Pericardium fibroblast (primary cell): ENCODE measurements at places on chromosomes 16 and 17. TPM values are rescaled to one million over a fixed set of nuclear protein-coding genes. Genes with fewer than 3 reads are reported as not detected.

The NUDT16L1 gene
- 22.4 and 24.9 TPM in 2 replicates for total RNA-seq

The PLD6 gene
- total RNA-seq = 2.1 and 2.5 TPM in 2 replicates

The CLDN6 gene
- total RNA-seq = 0.12 and 0.51 TPM in 2 replicates

The C1QTNF1 gene
- total RNA-seq = 36.3 and 210 TPM in 2 replicates

The TBC1D3C gene
- total RNA-seq = 2.6 TPM in 1 of 2 replicates, not detected in the other

The CD300LG gene
- total RNA-seq = not detected in 2 replicates

The DUS1L gene
- 30.2 and 57.8 TPM in 2 replicates for total RNA-seq

The HES7 gene
- 0.26 and 0.35 TPM in 2 replicates for total RNA-seq

The PMM2 gene
- 30.0 and 38.1 TPM in 2 replicates for total RNA-seq

The TP53TG3F gene
- total RNA-seq = not detected in 2 replicates

The GDPD3 gene
- 0.47 and 1.2 TPM in 2 replicates for total RNA-seq

The SLC12A4 gene
- total RNA-seq = 29.1 and 50.4 TPM in 2 replicates

The ARL17A gene
- total RNA-seq = 4.1 and 5.1 TPM in 2 replicates

The MYO15A gene
- 0.12 and 3.0 TPM in 2 replicates for total RNA-seq

The ZNF385C gene
- 0.60 TPM in 1 of 2 replicates, not detected in the other for total RNA-seq

The SERPINF2 gene
- total RNA-seq = 0.35 and 1.9 TPM in 2 replicates

The TMEM208 gene
- total RNA-seq = 33.2 and 34.3 TPM in 2 replicates

The TMEM98 gene
- total RNA-seq = 110 and 131 TPM in 2 replicates

The C17orf107 gene
- 3.8 and 5.4 TPM in 2 replicates for total RNA-seq

The AFMID gene
- total RNA-seq = 40.3 and 52.4 TPM in 2 replicates

The KLHL10 gene
- 0.23 TPM in 1 of 2 replicates, not detected in the other for total RNA-seq

The CEP295NL gene
- 0.09 and 0.23 TPM in 2 replicates for total RNA-seq

The KIF19 gene
- total RNA-seq = not detected in 2 replicates

The DNAH9 gene
- not detected in 2 replicates for total RNA-seq

The DLX3 gene
- total RNA-seq = not detected in 2 replicates

The TNRC6A gene
- total RNA-seq = 34.9 and 37.7 TPM in 2 replicates

The EPN2 gene
- total RNA-seq = 18.4 and 21.0 TPM in 2 replicates

The CACNG1 gene
- total RNA-seq = 0.51 TPM in 1 of 2 replicates, not detected in the other

The OTOA gene
- total RNA-seq = not detected in 2 replicates

The NUTF2 gene
- 193 and 272 TPM in 2 replicates for total RNA-seq

The SCPEP1 gene
- 57.3 and 85.4 TPM in 2 replicates for total RNA-seq

The SETD1A gene
- 3.3 and 4.0 TPM in 2 replicates for total RNA-seq

The ODAD4 gene
- 0.68 and 1.3 TPM in 2 replicates for total RNA-seq

The TNRC6C gene
- total RNA-seq = 2.3 and 2.6 TPM in 2 replicates

The WSCD1 gene
- under 0.01 and 2.8 TPM in 2 replicates for total RNA-seq

The GUCY2D gene
- 0.12 TPM in 1 of 2 replicates, not detected in the other for total RNA-seq

The KRTAP2-2 gene
- total RNA-seq = not detected in 2 replicates

The TEX19 gene
- total RNA-seq = not detected in 2 replicates

The CACNA1G gene
- total RNA-seq = 0.60 and 0.82 TPM in 2 replicates

The DDX42 gene
- total RNA-seq = 28.0 and 46.6 TPM in 2 replicates

The C17orf50 gene
- total RNA-seq = not detected in 2 replicates

The ESRP2 gene
- total RNA-seq = not detected in 2 replicates
